ENCODE measurements at places on chromosomes 13 and 19.

GRCh38 chr19:52938761-52939160 is 15.5 kb upstream of the ZNF888 start:
- DNase-seq, result no peak

GRCh38 chr19:5191091-5191490 is 149.5 kb downstream of the PTPRS start:
- no peak for DNase-seq

DNA sequence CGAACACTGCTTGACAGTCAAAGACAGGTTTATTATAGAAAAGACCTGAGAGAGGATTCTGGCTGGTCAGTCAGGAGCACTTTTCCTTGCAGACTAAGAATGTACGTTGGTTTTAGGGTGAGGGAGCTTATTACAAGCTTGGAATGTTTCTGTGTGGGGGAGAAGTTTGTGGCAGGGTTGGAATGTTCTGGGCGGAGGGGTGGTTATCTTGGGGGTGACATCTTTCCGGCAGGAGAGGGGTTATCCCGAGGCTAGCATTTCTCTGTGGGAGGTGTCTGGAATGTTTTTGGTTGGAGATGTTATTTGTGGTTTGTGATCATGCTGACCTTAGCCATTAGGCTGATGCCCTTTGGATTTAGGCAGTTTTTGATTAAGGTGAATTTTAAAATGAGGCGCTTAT is 61.8 kb downstream of the ZNF136 start:
- DNase-seq, result no peak

DNA sequence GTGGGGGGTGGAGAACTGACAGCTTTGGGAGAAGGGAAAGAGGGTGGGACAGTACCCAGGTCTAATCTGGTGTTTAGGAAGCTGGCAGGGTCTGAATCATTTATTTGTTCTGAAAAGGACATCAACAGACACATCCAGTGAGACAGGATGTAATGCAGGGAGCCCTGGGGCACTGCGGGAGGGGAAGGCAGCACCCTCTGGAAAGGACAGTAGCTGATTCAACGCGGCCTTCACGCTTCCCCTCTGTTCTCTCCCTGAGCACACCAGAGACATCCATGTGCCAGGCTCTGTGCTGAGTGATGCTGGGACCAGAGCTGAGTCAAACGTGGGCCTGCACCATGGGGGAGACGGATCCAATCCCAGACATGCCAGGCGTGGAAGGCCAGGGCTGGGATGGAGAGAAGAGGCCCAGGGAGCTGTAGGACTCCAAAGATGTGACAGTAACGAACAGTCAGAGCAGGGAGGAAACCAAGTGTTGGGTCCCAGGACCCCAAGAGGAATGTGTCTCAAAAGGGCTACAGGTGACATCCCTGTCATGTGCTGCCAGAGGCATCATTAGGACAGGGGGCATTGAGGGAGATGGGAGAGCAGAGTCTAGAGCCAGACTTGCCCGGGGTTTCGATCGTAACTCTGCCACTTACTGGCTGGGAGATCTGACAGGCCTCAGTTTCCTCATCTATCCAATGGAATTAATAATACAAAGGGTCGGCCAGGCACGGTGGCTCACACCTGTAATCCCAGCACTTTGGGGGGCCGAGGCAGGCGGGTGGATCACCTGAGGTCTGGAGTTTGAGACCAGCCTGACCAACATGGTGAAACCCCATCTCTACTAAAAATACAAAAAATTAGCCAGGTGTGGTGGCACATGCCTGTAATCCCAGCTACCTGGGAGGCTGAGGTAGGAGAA is 1.7 kb downstream of the ETFB start:
- DNase-seq, result no peak

- DNase-seq, result no peak
Measured at GRCh38 chr19:17200408-17201079, 14.6 kb upstream of the USE1 start.

DNA sequence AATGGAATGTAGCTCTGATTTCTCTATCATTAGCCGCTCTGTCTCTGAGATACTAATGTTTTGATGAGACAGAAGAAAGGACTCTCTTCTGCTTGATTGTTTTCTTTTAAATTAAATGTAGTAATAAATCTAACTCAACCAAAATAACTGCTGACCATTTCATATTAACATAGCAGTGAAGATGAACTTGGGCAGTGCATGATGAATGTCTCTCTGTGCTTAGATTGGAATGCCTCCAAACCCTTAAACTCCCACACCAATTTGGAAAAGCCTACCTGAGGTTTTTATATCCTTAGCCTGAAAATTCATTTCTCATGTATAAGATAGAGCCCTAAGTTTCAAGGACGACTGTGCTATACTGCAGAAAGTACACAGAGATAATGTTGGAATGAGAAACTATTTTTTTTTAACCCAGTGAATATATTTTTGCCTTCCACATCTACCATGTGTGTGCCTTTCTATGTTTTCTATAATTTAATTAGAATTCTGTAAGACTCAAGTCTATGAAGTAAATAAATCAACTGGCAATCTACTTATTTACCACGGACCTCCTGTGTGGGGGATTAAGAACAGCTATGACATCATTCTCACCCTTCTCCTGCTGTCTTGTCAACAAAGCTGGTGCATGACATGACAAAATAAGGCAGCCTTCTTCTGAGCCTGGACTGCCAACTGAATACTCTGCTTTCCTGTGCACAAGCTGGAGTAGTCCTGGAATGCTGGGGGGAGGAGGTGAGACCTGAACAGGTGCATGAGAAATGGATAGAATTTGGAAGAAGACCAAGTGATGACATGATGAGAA is 155.5 kb downstream of the FGF9 start:
- DNase-seq, result no peak

DNA sequence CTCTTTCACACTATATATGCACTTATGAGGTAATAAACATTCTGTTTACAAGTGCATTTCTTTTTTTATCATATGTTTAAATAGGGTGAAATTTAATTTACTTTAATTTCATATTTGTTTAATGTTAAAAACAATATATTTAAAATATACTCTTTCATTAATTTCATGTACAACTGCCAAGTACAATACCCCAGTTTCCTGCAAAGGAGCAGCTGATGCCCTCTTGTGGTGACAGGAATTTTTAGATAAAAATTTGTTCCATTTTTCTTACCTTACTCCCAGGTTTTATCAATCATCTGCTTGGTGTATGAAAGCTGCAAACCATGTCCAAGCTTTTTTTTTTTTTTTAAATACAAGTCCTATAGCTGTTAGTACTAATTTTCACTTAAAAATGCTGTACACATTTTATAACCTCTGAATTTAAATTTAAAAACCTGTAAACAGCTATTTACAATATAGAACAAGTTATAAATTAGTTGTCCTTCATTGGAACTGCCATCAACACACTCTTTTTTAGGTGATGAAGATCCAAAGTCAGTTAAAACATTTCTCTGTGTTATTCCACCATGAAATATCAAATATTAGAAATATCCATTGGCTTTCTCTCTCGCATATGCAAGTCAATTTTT is 4.9 kb downstream of the PCDH20 start:
- no peak for DNase-seq

- DNase-seq, result no peak
Measured at GRCh38 chr13:112056739-112057438, 10.1 kb upstream of the SOX1 start.

DNA sequence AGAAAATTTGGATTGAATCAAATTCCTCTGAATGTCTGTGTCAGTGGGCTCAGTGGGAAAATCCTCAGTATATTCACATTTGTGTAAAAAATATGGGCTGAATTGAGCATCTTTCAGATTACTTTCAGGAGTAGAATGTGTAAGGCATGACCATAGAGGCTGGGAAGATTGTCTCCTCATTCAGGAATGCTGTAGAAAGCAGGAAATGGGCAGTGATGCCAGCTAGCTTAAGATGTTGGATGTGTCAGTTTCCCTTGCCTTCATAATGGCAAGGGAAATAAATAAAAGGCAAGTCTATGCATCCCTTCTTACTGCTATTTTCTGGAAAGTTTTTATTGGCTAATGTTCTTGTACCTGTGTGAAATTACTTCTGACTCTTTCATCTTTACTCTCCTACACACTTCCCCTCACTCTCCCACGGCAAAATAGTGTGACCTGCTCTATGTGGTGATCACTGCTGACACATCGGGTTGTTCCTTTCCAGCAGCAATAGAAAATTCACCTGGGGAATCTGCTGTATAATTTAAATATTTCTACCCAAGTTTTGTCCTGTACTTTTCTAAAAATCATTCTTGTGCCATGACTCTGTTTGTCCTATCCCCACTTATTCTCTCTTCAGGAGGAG is 103.2 kb downstream of the LMO7 start:
- no peak for DNase-seq

GRCh38 chr13:43227721-43228120 is 204.3 kb downstream of the DNAJC15 start:
- DNase-seq, result no peak

GRCh38 chr19:38733493-38734175 is 10.6 kb downstream of the CAPN12 start:
- DNase-seq, result no peak

- DNase-seq, result no peak
Measured at GRCh38 chr19:31502536-31503170, 153.4 kb upstream of the TSHZ3 start.

- no peak for DNase-seq
Measured at GRCh38 chr19:56639217-56639616, 3.7 kb upstream of the SMIM17 start.

DNA sequence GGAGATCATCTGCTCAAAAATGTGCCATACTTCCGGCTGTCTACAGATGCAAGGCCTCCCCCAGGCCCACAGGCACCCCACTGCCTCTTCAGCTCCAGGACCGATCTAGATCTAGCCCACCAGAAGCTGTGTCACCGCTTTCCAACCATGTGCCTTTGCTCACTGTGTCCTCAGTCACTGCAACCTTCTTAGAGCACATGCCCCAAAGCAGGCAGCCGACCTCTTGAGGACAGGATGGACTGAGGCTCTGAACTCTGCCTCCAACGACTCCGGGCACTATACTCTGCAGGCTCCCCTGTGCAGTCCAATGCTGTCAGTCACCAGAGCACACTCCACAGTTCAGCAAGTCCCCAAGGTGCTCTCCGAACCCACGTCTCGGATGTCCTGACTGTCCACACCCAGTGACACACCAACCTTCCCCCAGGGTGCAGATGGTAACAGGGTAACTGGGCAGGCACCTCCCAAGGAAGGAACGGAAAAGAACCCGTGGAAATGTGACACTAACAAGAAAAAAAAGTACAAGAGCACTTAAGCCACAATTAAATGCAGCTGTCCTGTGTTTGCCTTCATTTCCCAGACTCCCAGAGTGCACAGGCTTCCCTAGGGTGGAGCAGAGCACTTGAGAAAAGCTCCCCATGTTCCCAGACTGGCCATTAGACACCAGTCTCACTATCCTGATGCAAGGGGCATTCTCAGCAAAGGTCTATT is 4.8 kb downstream of the STK24 start:
- no peak for DNase-seq

DNA sequence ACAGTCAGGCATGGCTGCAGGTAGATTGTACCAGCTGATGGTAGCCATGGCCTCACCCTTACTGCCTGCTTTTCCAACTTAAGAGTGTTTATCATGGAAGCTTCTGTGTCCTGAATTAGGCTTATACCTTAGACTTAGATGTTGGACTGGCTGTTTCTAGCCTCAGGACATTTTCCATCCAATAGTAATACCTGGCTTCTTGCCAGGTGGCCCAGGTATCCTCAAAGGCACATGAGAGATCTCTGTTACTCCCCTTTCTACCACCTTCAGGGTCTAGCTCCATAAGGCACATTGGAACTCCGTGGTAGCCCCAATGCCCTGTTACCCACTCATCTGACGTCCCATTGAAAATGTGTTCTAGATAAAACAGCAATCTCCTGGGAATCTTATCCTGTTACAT is 407.5 kb downstream of the SPRY2 start:
- no peak for DNase-seq

- DNase-seq, result no peak
Measured at GRCh38 chr13:82176751-82177150, 1705.5 kb downstream of the SLITRK1 start.

DNA sequence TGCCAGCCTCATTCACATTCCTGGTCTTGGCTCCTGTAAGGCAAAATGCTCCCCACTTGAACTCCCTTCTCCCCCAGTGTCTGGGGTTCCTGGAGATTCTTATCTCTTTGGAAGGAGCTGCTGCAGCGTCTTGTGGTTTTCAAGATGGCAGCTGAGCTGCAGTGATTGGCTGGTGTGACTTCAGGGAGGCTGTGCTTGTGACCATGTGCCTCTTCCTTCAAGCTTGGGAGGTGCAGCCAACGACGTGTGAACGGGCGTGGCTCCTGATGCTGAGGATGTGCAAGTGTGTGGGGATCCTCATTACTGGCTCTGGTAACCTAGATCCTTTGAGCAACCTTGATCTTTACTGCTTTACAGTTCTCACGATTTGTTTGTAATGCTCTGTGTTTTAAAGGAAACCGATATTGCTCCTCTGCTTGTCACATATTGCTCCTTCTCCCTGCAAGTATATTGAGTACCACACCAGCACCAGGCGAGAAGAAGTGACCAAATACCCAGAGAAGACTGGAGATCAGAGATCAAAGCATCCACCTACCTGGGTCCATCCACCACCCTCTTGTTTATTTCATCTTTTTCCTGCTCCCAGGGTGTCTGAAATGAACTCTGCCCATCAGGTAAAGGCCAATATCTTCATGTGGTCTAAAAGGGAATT is 208.5 kb downstream of the FGF9 start:
- DNase-seq, result no peak

DNA sequence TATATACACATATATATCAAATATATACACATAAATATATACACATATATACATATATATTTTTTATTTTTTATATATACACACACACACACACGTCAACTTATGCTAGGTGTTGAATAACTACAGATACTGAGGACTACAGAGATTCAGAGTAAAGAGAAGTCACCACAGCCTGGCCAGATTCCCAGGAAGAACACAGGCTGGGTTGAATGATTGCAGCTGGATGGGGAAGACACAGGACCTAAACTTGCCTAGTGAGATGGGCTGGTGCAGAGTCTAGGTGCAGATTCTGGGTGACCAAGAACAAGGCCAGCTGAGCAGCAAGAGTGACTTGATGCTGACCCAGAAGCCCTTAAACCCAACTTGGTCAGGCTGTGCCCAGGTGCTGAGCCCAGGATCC is 241.3 kb downstream of the KCTD12 start:
- DNase-seq, result no peak

DNA sequence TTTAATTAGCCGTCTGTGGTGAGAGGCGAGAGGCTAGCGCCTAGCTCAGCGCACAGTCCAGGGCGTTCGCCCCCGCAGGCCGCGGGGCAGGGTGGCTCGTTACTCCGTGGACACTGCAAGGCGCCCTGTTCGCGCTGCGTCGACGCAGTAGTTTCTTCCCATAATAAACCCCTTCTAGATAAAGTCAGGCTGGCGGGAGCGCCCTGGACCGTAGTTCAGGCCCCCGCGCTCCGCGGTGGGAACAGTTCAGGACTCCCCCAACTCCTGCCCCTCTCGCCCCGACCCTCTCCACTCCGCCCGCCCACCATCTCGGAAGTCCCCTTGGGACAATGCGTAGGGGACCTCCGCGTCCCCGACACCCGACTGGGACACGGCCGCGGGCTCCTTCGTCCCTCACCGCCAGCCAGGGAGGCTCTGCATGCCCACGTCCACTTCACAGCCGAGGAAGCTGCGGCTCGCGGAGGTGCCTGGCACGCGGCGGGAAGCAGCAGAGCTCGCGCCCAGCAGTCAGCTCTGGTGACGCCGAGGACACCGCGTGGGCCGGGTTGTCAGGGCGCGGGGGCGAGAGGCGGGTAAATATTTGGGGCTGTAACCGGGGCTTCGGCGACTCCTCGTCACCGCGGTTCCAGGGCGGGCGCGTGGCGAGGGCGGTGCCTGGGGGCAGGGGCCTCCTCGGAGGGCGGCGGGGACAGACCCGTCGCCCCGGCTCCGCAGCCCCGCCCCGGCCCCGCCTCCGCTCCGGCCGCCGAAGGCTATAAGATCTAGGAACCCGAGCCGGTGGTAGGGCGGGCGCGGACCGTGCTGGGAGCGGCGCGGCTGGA is at the start of gene RGCC:
Gene RGCC (plus strand): TSS at position 783 of the 821 bp plus-strand sequence. CDS start 158 bp downstream, outside the sequence.
- no peak for DNase-seq

- no peak for DNase-seq
Measured at GRCh38 chr19:55449469-55449868, 6.4 kb upstream of the SHISA7 start.
